ENCODE measurements at places on chromosomes 2 and 18.
A peak's percentile ranks its signal among the peaks of the same experiment; 100 is the strongest.

DNA sequence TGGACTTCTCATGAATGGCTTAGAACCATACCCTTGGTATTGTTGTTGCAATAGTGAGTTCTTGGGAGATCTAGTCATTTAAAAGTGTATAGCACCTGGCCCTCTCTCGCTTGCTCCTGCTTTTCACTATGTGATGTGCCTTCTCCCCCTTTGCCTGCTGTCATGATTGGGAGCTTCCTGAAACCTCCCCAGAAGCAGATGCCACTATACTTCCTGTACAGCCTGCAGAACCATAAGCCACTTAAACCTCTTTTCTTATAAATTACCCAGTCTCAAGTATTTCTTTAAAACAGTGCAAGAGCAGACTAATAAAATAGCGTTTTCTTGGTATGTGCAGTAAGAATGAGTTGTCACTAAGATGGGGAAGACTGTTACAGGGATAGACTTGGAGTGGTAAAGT is 31.6 kb downstream of the BAZ2B start:
- no peak for DNase-seq

- DNase-seq: no peak
Observed at GRCh38 chr2:126494593-126494992, 161.4 kb upstream of the GYPC start.

- DNase-seq: no peak
Observed at GRCh38 chr2:121362226-121362625, 77.2 kb upstream of the TFCP2L1 start.

DNA sequence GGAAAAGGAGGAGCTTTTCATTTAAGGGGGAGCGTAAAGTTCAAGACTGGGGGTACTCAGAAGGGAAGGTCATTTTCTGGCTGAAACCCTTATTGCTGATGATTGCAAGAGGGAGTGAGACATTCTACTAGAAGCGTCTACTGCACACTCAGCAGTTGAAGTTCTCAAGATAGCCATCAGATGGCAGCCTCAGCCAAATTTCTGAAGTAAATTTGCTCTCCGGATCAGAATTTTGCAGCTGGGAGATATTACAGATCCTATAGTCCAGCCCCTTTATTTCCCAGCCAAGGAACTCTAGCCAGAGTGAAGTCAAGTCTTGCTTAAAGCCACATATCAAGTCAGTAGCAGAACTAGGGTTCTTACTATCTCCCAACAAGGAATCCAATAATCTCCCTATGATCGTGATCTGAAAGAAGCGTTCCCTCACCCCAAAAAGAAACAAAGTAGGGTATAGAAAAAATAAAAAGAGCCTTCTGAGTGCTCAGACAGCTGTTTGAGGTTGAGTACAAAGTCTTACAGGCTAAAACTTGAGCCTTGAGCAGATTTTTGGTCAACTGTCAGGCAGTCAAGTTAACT is 24.0 kb downstream of the RAX start:
- peak; percentile 58 for DNase-seq

Measured in inflammatory macrophage treated with lipopolysaccharide for 1 hour (primary cell).